ENCODE measurements at places on chromosomes 4 and X. TPM values are rescaled to one million over a fixed set of nuclear protein-coding genes. Genes with fewer than 3 reads are reported as not detected.

- peak overlapping the region; percentile 74 for H3K27ac ChIP-seq
- peak; percentile 58 for DNase-seq
- no peak overlapping the region for H3K4me3 ChIP-seq
- peaks cover 45% of the 10 kb centered on the region for H3K4me1 ChIP-seq
Measured at GRCh38 chrX:40169193-40170101, 71.7 kb upstream of the BCOR start.

DNA sequence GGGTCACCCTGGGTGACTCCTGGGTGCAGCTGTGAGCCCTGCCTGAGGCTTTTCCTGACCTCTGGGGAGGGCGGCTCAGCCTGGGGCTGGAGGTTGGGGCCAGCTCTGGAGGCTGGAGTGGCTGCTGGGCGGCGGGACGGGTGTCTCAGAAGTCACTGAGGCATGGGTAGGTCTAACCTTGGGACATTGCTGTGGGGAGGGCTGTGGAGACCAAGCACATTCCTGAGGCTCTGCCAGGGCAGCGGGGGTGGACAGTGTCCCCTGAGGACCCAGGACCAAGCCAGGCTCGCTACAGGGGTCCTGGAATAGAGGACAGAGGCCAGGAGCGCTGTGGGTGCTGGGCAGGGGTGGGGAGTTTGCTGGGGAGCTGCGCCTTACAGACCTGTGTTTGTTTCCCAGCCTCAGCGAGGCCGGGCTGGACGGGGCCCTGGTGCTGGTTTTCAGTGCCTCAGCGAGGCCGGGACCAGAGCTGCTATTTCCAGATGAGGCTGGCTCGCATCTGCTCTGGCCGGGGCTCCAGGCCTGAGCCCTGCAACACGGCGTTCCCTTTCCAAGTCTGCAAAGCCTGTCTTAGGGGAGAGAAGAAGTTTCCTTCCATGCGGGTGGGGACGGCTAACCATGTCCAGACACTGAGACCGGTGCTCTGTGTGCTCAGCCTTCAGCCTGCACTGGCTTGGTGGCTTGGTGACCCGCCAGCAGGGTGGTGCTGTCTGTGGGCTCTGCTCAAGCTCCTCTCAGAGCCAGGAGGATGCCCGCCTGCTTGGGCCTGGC lies 3.0 kb upstream of the SLC25A6 start:
- DNase-seq: no peak
- H3K27ac ChIP-seq: peak overlapping the region; percentile 43
- no peaks in the 10 kb centered on the region for H3K4me1 ChIP-seq
- no peaks in the 10 kb centered on the region for H3K27me3 ChIP-seq

The XK gene
- 14.3 TPM for total RNA-seq

The TSPYL2 gene
- 12.1 TPM for total RNA-seq

The SNCA gene
- 2.4 TPM for total RNA-seq

DNA sequence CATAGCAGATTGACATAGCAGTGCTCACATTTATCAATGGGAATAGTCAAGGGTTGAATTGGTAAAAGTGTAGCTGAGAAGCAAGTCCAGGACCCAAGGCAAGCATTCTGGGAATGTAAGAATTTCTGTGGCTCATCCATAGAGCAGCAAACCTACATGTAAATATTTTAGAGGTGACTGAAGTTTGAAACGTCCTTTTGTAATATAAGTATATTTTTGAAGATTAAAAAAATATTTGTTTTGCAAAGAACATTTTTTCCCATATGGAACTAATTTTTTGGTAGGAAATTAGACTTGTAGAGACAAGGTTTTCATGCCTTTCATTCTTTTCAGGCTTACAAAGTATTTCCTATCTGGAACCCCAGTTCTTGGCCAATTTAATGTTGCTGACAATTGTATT lies 104.0 kb downstream of the TEX13A start:
- no peak for DNase-seq
- no peak overlapping the region for H3K4me3 ChIP-seq
- no peak overlapping the region for H3K27ac ChIP-seq
- H3K36me3 ChIP-seq: no peaks in the 10 kb centered on the region
- H3K4me1 ChIP-seq: no peaks in the 10 kb centered on the region
- H3K27me3 ChIP-seq: no peaks in the 10 kb centered on the region

GRCh38 chr4:66482186-66482585 lies 811.9 kb upstream of the EPHA5 start:
- no peaks in the 10 kb centered on the region for H3K4me1 ChIP-seq
- H3K36me3 ChIP-seq: no peaks in the 10 kb centered on the region
- no peak overlapping the region for H3K27ac ChIP-seq
- H3K4me3 ChIP-seq: no peak overlapping the region
- no peaks in the 10 kb centered on the region for H3K27me3 ChIP-seq

The RRH gene
- not detected for total RNA-seq

The DCLK2 gene
- not detected for total RNA-seq

Measured in K562 (cell line).